ENCODE measurements at places on chromosomes 3 and 15. TPM values are rescaled to one million over a fixed set of nuclear protein-coding genes. Genes with fewer than 3 reads are reported as not detected.

CCK gene
- not detected for total RNA-seq

SHC4 gene
- 0.96 TPM for total RNA-seq

PLA2G4D gene
- not detected for total RNA-seq

APPL1 gene
- 43.2 TPM for total RNA-seq

TIGIT gene
- total RNA-seq, result not detected

C3orf49 gene
- not detected for total RNA-seq

CACNA2D3 gene
- not detected for total RNA-seq

ACTC1 gene
- total RNA-seq, result not detected

IGSF10 gene
- total RNA-seq, result not detected

SPINT1 gene
- total RNA-seq, result 3.2 TPM

GPX1 gene
- total RNA-seq, result 398 TPM

PIERCE2 gene
- total RNA-seq, result 0.38 TPM
